ENCODE measurements at places on chromosomes 5 and 9. TPM values are rescaled to one million over a fixed set of nuclear protein-coding genes. Genes with fewer than 3 reads are reported as not detected.

- peaks cover 2% of the 10 kb centered on the region for H3K36me3 ChIP-seq
- peak; percentile 75 for DNase-seq
These were observed 162.8 kb downstream of the PIK3R1 start for GRCh38 chr5:68378204-68378820.

PCDHB12 gene
- total RNA-seq = not detected

GRCh38 chr5:16626696-16627264, 10.0 kb upstream of the RETREG1 start:
- H3K27me3 ChIP-seq = no peaks in the 10 kb centered on the region
- peak; percentile 86 for DNase-seq
- H3K36me3 ChIP-seq = no peaks in the 10 kb centered on the region
- H3K4me1 ChIP-seq = peaks cover 53% of the 10 kb centered on the region
- peak overlapping the region; percentile 59 for H3K4me3 ChIP-seq

ERAP2 gene
- 51.3 TPM for total RNA-seq

CCNJL gene
- not detected for total RNA-seq

- H3K27me3 ChIP-seq = no peaks in the 10 kb centered on the region
- peak within 1 kb of the TSS; percentile 100 for H3K27ac ChIP-seq
- DNase-seq = peak; percentile 84
- H3K36me3 ChIP-seq = peaks cover 8% of the 10 kb centered on the region
- H3K4me1 ChIP-seq = peaks cover 38% of the 10 kb centered on the region
- peak within 1 kb of the TSS; percentile 99 for H3K4me3 ChIP-seq
These were observed at the start of gene PARP8 for GRCh38 chr5:50666261-50667022. Gene PARP8 (plus strand): TSS chr5:50666637. CDS start chr5:50667096, 459 bp downstream.

DNA sequence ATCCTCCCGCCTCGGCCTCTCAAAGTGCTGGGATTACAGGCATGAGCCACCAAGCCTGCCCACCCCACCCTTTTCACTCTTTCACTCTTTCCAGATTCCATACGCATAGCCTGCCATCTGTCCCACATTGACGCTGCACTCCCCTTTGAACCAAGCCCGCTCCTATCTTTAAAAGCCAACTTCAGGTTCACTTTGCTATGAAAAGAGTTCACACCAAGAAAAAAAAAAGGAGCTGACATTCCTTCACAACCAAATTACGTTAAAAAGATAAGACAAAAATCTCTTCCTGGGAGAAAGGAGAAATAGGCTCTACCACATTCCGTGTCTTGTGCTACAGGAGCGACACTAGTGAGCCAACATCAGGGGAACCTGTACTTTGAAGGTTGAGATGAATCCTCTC, 41.5 kb downstream of the DMRT1 start:
- H3K27ac ChIP-seq = no peak overlapping the region
- H3K27me3 ChIP-seq = peaks cover 16% of the 10 kb centered on the region
- DNase-seq = no peak
- H3K4me1 ChIP-seq = peaks cover 7% of the 10 kb centered on the region

LAMC3 gene
- 0.07 TPM for total RNA-seq

DNA sequence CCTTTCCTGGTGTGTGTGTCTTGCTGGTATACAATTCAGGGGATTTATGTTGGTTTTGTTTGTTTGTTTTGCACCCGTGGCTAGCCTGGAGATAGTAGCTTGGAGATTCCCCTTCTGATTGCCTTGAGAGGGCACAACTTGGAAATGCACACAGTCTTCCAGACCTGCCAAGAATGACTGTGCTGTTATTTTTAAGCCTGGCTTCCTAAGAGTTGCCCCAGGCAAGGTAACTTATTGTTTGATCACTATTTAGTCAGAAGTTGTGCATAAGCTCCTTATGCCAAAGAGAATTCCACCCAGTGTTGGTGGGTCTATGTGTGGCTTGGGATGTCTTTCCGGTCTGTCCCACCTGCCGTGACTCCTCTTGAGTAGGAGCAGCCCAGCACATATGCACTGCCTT, 421.9 kb upstream of the KCNN2 start:
- no peak overlapping the region for H3K4me3 ChIP-seq
- H3K4me1 ChIP-seq = no peaks in the 10 kb centered on the region
- no peak for DNase-seq
- H3K27me3 ChIP-seq = no peaks in the 10 kb centered on the region
- no peaks in the 10 kb centered on the region for H3K36me3 ChIP-seq
- no peak overlapping the region for H3K27ac ChIP-seq

DNA sequence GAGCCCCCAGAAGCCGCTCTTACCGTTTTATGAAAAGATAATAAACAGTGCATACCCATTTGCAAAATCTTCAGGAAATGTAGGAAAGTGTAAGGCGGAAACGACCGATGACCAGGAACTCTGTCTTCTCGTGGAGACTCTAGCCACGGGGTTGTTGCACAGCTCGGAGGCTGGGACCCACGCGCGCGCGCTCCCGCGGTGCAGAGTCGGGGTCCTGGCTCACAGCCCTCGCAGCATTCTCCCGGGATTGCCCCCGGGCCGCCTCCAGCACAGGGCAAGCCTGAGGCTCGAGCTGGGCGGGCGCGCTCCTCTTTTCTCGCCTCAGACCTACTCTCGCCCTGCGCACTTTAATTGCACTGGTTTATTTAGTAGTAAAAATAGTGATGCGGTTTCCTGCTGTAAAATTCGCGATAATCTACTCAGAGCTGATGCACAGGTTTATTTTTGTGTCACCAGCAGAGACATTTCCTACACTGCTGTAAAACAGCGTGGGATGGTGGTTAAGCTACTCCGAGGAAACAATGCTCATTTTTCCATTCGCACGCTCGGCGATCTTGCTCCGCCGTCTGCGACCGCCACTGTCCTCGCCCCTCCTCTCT, 15.5 kb downstream of the TRIM7 start:
- DNase-seq = peak; percentile 87
- peaks cover 10% of the 10 kb centered on the region for H3K27me3 ChIP-seq
- H3K4me3 ChIP-seq = peak overlapping the region; percentile 92
- peak overlapping the region; percentile 95 for H3K27ac ChIP-seq
- peaks cover 9% of the 10 kb centered on the region for H3K36me3 ChIP-seq
- H3K4me1 ChIP-seq = peaks cover 48% of the 10 kb centered on the region

- no peaks in the 10 kb centered on the region for H3K4me1 ChIP-seq
- H3K27me3 ChIP-seq = no peaks in the 10 kb centered on the region
- H3K27ac ChIP-seq = no peak overlapping the region
- no peaks in the 10 kb centered on the region for H3K36me3 ChIP-seq
- no peak for DNase-seq
- H3K4me3 ChIP-seq = no peak overlapping the region
These were observed 934.7 kb downstream of the CDH12 start for GRCh38 chr5:21918451-21918850.

GRCh38 chr9:6870650-6871477, 113.1 kb downstream of the KDM4C start:
- no peak overlapping the region for H3K27ac ChIP-seq
- H3K36me3 ChIP-seq = peaks cover 26% of the 10 kb centered on the region
- peaks cover 18% of the 10 kb centered on the region for H3K4me1 ChIP-seq
- no peaks in the 10 kb centered on the region for H3K27me3 ChIP-seq

DNA sequence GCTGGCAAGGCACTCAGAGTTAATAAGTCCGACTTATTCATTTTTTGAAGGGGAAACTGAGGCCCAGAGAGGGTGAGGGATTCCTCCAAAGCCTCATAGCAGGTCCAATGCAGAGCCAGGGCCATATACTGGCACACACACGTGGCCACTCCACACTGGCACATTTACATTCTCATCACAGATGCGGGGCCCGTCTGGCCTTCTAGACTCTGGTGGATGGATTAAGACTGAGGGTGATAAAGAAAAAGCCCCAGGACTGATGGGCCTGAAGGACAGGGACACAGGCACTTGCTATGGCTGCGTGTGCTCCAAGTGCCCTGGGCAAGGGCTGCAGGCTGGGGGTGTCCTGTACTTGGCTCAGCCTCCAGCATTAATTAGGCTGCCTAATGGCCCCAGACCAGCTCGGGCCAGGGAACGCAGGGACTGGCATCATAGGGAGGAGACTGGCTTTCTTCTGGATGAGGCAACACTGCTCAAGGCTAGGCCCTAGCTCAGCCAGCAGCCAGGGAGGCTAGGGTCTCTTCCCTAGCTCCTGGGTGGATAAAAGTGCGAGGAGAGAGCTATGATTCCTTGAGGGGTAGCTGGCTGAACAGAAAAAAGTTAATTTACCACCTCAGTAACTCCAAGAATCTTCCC, 28.5 kb upstream of the CSF1R start:
- H3K27me3 ChIP-seq = peaks cover 9% of the 10 kb centered on the region
- H3K27ac ChIP-seq = no peak overlapping the region
- H3K4me3 ChIP-seq = no peak overlapping the region
- no peaks in the 10 kb centered on the region for H3K4me1 ChIP-seq

GRCh38 chr9:69933445-69933844, 110.2 kb upstream of the MAMDC2 start:
- H3K27me3 ChIP-seq = peaks cover 10% of the 10 kb centered on the region
- DNase-seq = no peak
- no peak overlapping the region for H3K4me3 ChIP-seq
- H3K36me3 ChIP-seq = no peaks in the 10 kb centered on the region

IL5 gene
- 7.0 TPM for total RNA-seq

PRSS3 gene
- not detected for total RNA-seq

GRCh38 chr5:96940586-96940985, 4.7 kb downstream of the LNPEP start:
- peaks cover 33% of the 10 kb centered on the region for H3K36me3 ChIP-seq
- H3K27ac ChIP-seq = no peak overlapping the region
- H3K27me3 ChIP-seq = no peaks in the 10 kb centered on the region
- H3K4me1 ChIP-seq = peaks cover 51% of the 10 kb centered on the region
- no peak overlapping the region for H3K4me3 ChIP-seq

NSUN2 gene
- 140 TPM for total RNA-seq

DNA sequence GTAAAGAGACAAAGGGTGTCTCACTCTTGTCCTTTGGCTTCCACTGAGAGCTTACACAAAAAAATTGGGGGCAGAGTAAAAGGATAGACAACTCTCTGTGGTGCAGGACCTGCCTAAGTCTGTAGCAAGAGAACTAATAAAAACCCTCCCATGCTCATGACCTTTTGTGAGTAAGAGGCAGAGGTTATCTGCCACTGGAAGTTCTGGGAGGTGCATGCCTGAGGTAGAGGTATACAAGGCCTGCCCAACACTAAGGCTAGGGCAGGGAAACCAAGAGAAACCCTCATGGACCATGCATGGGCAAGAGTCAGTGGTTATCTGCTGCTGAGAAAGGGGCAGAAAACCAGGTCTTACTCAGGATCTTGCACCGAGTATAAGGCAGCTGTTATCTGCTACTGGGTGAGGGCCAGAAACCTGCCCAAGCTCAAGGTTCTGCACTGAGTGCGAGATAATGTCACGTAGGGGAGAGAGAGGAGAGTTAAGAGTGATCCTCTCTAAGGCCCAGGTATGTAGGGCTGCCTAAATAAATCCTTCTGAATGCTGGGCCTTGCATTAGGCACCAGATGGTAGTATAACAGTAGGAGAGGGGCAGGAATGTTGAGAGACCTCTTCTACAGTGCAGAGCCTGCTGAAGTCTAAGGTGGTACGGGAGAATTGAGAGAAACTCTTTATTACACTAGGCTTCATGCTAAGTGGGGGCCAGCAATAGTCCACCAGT, 143.4 kb downstream of the MACROH2A1 start:
- no peak overlapping the region for H3K27ac ChIP-seq
- no peaks in the 10 kb centered on the region for H3K4me1 ChIP-seq
- H3K36me3 ChIP-seq = no peaks in the 10 kb centered on the region
- H3K27me3 ChIP-seq = peaks cover 28% of the 10 kb centered on the region

- H3K27ac ChIP-seq = peak overlapping the region; percentile 99
- H3K4me3 ChIP-seq = peak overlapping the region; percentile 97
- H3K36me3 ChIP-seq = peaks cover 17% of the 10 kb centered on the region
- peak; percentile 84 for DNase-seq
These were observed 3.1 kb downstream of the KLF9 start for GRCh38 chr9:70411121-70411929.

GRCh38 chr9:82524407-82524806, 535.8 kb downstream of the SPATA31D1 start:
- H3K4me1 ChIP-seq = no peaks in the 10 kb centered on the region
- DNase-seq = no peak
- no peak overlapping the region for H3K4me3 ChIP-seq

TNFSF15 gene
- total RNA-seq = 1.5 TPM

- peaks cover 19% of the 10 kb centered on the region for H3K36me3 ChIP-seq
- H3K27ac ChIP-seq = peak within 1 kb of the TSS; percentile 98
- no peaks in the 10 kb centered on the region for H3K27me3 ChIP-seq
- peaks cover 34% of the 10 kb centered on the region for H3K4me1 ChIP-seq
These were observed at the start of gene CD74 for GRCh38 chr5:150412319-150413175. Gene CD74 (minus strand): TSS chr5:150412910. CDS start chr5:150412749, 161 bp downstream.

DNA sequence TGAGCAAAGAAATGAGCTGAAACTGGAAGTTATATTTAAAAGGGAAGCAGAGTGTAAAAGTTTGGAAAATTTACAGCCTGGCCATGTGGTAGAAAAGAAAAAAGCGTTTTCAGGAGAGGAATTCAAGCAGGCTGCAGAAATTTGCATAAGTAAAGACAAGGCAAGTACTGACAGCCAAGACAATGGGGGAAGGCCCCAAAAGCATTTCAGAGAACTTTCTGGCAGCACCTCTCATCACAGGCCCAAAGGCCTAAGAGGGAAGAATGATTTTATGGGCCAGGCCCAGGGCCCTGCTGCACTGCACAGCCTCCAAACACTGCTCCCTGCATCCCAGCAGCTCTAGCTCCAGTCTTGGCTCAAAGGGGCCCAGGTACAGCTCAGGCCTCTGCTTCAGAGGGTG, 169.7 kb downstream of the GLIS3 start:
- no peak for DNase-seq
- no peaks in the 10 kb centered on the region for H3K4me1 ChIP-seq
- H3K27ac ChIP-seq = no peak overlapping the region
- H3K27me3 ChIP-seq = no peaks in the 10 kb centered on the region

POU5F2 gene
- total RNA-seq = 1.1 TPM

DNA sequence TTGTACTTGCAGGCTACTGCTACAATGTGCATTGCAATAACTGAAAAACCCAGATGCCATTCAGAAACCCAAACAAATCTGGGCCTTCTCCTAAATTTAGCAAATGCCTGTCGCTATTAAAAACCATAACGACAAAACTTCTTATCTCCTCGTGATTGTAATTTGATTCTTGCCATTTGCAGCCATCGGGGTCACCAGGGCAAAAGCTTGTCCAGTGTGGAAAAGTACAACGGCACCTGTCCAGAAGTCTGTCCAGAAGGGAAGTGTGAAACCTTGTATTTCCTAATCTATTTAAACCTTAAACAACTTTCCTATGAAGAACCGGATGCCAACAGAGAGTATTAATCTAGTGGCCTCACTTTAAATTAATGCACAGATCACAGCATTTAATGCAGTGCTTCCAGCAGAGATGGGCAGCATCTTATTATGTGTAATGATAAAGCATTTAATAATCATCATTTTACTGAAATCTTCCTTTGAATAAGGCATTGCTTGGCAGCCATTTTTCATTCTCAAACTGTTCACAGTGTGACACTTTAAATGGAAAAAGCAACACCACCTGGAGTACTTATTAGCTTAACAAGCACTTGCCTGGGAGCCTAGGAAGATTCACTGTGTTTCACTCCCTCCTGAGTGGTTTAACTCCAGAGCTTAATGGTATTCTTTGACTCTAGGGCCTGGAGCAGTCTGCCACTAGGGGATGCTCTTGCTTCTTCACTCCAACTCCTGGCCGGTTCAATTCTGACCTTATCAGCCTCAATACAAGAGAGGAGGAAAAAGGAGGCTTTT, 4.9 kb upstream of the C7 start:
- H3K4me3 ChIP-seq = no peak overlapping the region
- peak; percentile 70 for DNase-seq
- H3K27ac ChIP-seq = no peak overlapping the region
- H3K27me3 ChIP-seq = peaks cover 12% of the 10 kb centered on the region

CCDC107 gene
- total RNA-seq = 21.8 TPM

SHC3 gene
- not detected for total RNA-seq

MLANA gene
- not detected for total RNA-seq

HMGCS1 gene
- 230 TPM for total RNA-seq

- no peak overlapping the region for H3K27ac ChIP-seq
- H3K36me3 ChIP-seq = peaks cover 2% of the 10 kb centered on the region
- peak overlapping the region; percentile 43 for H3K4me3 ChIP-seq
- H3K27me3 ChIP-seq = no peaks in the 10 kb centered on the region
These were observed 37.3 kb upstream of the FYB1 start for GRCh38 chr5:39256477-39257235.

- peaks cover 30% of the 10 kb centered on the region for H3K27me3 ChIP-seq
- H3K4me1 ChIP-seq = no peaks in the 10 kb centered on the region
- H3K36me3 ChIP-seq = no peaks in the 10 kb centered on the region
These were observed 156.4 kb downstream of the CACNA1B start for GRCh38 chr9:138033950-138034349.

Data from activated CD4-positive, alpha-beta T cell treated with anti-CD3 and anti-CD28 coated beads, Interleukin-2, amount 10 ng/mL, durations not matched to agents 24 days and 14 days (primary cell).